GM03348 (cell line): ENCODE measurements at places on chromosomes 1 and 21.

- DNase-seq = no peak
Observed at GRCh38 chr1:98021126-98021525, 100.3 kb upstream of the DPYD start.

- no peak for DNase-seq
Observed at GRCh38 chr1:1442069-1442770, 6.7 kb downstream of the VWA1 start.

- DNase-seq = peak; percentile 29
Observed at GRCh38 chr1:234918961-234919761, 209.5 kb downstream of the TOMM20 start.

- no peak for DNase-seq
Observed at GRCh38 chr1:104745875-104746274, 996.2 kb downstream of the AMY1C start.

GRCh38 chr1:1796466-1796865 lies 18.2 kb upstream of the NADK start:
- no peak for DNase-seq

DNA sequence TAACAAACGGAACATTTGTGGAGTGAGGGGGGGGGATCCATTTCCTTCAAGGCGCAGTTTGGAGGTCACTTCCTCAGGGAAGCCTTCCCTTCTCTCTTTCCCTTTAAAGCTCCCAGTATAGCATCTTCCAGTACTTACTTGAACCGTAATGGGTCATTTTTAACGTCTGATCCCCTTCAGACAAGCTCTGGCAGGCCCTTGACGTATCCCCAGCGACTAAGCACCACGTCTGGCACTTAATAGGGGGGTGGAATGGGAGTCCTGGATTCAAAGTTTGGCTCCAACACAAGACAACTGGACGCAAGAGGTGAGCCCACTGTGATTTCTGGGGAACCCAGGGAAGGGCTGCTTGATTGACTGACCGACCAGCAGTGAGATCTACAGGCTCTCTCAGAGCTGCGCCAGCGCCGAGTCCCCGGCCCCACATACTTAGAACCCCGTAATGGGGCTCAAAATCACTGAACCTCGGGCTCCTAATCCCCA lies 441 bp downstream of the YARS1 start:
- peak; percentile 50 for DNase-seq

DNA sequence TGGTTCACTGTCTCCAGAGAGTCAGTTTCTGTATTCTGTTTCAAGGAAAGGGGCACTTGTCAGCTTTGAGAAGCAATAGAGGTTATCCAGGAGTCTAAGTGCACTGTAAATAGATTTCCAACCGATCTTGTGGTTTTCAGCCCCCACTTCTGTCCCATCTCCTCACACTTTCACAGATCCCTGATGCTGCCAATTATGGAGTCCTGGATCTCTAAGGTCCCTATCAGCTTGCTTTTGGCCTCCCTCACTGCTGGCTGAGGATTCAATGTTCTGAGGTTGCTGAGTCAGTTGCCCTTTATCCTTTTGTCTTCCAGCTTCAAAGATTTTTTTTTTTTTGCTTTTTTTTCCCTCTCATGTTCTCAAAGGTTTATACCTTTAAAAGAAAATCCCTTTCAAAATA lies 98.4 kb downstream of the DIRAS3 start:
- DNase-seq = no peak

DNA sequence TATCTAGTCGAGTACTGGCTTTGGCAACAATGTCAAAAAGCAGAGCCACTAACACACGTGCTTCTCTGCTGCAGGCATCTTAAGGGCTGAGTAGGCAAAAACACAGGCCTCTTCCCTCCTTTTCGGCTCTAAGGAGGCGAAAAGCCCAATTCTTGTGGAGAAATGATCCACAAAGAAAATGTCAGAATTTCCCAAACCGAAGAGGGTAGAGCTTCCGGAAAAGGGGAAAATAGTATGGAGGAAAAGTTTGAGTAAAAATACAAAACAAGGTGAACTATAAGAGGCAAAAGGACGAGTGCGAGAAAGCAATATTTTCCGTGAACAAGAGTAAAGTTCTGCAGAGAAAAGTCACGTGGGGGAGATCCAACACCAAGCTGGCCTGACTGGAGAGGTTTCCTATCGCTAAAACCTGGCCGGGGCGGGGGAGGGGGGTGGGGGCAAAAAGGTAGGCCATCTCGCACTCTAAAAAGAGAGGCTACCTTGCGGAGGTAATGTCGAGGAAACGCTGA lies 551 bp downstream of the ZRANB2 start:
- DNase-seq = peak; percentile 27

- no peak for DNase-seq
Observed at GRCh38 chr21:45458281-45459170, 53.6 kb downstream of the COL18A1 start.

GRCh38 chr1:54070171-54070837 lies 16.9 kb downstream of the TCEANC2 start:
- peak; percentile 75 for DNase-seq

- no peak for DNase-seq
Observed at GRCh38 chr1:30901798-30902581, 6.6 kb downstream of the SDC3 start.

DNA sequence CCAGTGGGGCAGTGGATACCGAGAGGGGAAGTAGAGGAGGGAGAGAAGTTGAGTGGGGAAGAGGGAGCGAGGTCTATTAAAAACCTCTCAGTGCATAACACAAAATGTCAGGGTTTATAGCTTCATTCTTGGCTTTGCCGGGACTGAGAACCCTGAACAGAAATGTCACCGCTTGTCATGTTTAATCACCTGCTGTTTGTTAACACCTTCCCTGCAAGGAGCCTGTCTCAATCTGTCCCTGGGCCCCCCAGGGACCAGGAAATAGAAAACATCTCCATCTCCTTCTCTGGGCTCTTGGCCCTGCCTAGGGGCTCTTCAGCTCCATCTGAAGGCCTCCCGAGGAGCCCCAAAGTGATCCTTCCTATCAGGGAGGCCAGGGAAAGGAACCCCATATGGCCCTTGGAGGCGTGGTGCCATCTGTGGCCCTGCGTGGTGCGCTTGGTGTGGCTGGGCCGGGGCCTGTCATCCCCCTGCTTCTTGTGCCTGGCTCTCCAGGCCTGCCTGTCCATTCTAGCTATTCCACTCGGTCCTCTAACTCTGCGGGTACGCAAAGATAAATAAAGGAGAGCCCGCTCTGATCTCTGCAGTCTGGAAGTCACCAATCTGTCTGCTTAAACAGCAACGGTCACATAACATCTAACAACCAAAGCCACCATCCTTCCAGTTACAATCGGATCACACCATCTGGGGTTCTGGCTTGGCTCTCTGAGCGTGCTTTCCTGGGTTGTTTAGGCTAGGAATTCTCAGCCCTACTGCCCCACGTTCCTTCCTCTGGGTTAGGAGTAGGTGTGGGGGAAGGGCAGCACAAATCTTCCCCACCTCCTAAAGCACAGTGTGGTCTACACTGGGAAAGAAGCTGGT lies 113.8 kb downstream of the CASZ1 start:
- DNase-seq = no peak

DNA sequence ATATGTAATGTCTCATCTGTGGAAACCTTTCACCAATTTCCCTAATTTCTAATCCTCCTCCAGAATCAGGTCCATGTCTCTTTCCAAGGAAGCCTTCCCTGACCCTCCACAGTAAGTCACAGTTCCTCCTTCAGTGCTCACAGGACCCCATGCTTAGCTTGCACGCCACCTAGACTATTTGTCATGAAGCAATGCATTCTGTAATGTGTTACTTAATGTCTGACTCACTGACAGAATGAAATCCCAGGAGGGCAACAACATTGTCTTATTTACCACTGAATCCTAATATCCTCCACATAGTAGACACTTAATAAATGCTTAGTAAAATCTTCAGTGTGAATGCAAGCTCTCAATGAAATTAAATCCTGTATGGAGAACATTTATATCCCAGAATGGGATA lies 245.9 kb upstream of the PLD5 start:
- DNase-seq = no peak

GRCh38 chr1:169338617-169339016 lies 29.0 kb downstream of the NME7 start:
- DNase-seq = no peak

GRCh38 chr1:24481101-24481500 lies 21.5 kb upstream of the RCAN3 start:
- no peak for DNase-seq

GRCh38 chr1:187413405-187414169 lies 584.8 kb downstream of the PLA2G4A start:
- DNase-seq = no peak

GRCh38 chr1:167507719-167508118 lies 10.6 kb downstream of the CD247 start:
- DNase-seq = no peak

DNA sequence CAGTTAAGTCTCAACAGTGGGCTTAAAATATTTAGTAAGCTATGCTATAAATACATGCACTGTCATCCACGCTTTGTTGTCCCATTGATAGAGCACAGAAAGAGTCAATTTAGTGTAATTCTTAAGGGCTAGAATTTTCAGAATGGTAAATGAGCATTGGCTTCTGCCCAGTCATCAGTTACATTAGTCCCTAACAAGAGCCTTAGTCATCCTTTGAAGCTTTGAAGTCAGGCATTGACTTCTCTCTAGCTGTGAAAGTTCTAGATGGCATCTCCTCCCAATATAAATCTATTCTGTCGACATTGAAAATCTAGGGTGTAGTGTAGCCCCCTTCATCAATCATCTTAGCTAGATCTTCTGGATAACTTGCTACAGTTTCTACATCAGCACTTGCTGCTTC lies 12.0 kb upstream of the LPGAT1 start:
- no peak for DNase-seq

GRCh38 chr1:221201773-221202172 lies 322.5 kb downstream of the HLX start:
- DNase-seq = no peak

DNA sequence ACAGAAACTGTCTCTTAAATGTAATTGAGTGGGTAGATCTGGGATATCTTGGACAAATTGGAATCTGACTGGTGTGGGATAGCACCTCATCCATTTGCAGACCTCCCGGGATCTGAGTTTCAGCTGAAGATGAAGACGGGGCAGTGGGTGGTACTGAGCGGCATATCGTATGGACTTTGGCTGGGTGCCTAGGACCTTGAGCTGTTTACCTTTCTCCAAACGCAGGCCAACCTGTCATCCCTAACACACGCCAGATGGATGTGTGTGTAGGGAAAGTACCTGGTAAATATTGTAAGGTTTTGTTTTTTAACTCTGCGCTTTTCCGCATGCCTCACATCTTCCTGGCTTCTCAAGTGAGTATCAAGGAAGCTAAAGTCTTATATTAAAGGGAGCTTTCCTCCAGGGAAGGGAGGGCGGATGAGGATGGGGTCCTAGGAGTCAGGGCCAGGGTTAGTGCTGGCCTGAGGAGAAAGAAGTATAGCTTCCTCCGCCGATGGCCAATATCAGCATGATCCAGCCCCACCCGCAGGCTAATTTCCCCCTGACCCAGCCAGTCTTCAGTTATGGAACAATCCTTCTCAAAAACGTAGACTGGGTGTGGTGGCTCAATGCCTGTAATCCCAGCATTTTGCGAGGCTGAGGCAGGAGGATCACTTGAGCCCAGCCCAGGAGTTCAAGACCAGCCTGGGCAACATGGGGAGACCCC lies 26.2 kb downstream of the ATP8B2 start:
- DNase-seq = no peak

GRCh38 chr1:208289716-208290115 lies 45.5 kb upstream of the PLXNA2 start:
- no peak for DNase-seq

DNA sequence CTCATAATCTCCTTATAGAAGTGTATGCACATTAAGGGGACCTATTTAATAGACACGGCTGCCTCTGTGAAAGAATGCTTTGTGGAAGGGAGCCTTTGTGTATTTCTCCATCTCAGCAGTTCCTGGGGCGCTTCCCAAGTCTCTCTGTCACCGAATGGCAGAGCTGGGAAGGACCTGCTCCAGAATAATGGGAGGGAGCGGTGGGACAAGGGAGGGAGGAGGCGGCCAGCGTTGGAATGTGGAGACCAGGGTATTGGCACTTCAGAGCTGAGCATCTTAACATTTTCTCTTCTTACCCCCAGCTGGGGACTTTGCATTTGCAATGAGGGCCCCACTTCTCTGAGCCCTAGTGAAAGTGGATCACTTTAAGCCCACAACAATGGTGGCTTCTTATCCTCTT lies 23.9 kb downstream of the CACHD1 start:
- DNase-seq = no peak

DNA sequence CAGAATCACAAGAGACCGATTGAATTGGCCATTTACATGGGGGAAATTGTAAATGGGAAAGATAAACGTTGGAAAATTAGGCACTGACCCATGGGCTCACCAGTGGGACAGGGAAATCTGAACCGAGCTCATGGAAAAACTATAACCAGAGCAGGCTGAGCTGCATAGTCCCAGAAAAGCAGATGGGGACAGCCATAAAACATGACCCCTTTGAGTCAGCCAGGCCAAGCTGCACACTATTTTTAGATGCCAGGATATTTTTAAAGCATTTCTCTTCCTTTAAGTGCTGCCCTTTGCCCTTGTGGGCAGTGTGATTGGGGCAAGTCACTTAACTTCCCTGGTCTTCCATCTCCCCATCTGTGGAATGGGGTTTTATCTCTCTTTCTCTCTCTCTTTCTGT lies 184.1 kb downstream of the FOXD2 start:
- DNase-seq = no peak

- DNase-seq = peak; percentile 67
Observed at GRCh38 chr1:18999359-18999758, 42.9 kb upstream of the IFFO2 start.

- no peak for DNase-seq
Observed at GRCh38 chr1:168295411-168296114, 14.9 kb downstream of the TBX19 start.

DNA sequence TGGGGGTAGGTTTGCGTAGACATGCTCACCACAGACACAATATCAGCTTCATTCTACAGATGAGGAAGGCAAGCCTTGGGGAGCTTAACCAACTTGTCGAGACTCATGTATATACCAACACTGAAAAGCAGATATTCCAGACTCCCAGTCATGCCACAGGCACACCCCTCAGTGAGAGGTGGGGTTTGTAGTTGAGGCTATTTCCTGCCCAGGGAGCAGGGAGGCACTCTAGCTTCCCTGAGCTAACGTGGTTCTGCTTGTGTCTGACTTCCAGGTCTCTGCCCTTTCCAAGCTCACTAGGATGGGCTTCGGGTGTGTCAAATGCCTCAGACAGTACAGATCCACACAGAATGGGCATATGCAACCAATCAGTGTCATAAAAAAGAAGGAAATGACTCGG lies 122.3 kb upstream of the RUNX1 start:
- no peak for DNase-seq

DNA sequence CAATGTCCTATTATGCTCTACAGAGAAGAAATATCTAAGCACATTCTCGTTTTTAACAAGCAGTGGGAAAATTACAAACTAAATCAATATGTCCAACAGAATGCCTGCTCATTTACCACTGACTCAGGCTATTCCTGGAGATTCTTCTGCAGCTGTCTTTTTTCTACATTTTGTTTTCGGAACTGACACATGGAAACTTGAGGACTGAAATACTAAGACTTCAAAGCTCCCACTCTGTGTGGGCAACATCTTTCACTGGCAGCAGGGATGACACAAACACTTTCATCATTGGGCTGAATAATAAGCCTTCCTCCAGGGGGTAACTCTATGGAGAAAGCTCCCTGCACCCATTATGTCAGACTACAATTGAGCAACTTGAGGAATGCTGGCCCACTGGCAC lies 175.5 kb upstream of the NCAM2 start:
- DNase-seq = no peak

GRCh38 chr1:53074313-53075154 lies 12.5 kb downstream of the PODN start:
- DNase-seq = no peak

- no peak for DNase-seq
Observed at GRCh38 chr1:44103270-44104131, 15.1 kb upstream of the KLF17 start.
